CD4-positive, alpha-beta T cell treated with Interleukin-6 for 4 hours (primary cell): ENCODE measurements at places on chromosomes 1 and 21.

DNA sequence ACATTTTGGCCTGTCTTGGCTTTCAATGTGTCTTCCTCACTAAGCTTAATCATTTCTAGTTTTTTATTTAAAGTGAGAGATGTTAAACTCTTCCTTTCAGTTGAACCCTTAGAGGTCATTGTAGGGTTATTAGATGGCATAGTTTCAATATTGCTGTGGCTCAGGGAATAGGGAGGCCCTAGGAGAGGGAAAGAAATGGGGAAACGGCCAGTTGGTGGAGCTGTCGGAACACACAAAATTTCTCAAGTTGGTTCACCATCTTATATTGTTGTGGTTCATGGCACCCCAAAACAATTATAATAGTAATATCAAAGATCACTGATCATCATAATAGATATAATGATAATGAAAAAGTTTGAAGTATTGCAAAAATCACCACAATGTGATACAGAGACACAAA lies 31.4 kb upstream of the KAZN start:
- no peak for DNase-seq

- no peak for DNase-seq
Measured at GRCh38 chr21:46307625-46308024, 16.0 kb downstream of the C21orf58 start.

GRCh38 chr21:41251961-41252642 lies 64.5 kb upstream of the FAM3B start:
- no peak for DNase-seq

DNA sequence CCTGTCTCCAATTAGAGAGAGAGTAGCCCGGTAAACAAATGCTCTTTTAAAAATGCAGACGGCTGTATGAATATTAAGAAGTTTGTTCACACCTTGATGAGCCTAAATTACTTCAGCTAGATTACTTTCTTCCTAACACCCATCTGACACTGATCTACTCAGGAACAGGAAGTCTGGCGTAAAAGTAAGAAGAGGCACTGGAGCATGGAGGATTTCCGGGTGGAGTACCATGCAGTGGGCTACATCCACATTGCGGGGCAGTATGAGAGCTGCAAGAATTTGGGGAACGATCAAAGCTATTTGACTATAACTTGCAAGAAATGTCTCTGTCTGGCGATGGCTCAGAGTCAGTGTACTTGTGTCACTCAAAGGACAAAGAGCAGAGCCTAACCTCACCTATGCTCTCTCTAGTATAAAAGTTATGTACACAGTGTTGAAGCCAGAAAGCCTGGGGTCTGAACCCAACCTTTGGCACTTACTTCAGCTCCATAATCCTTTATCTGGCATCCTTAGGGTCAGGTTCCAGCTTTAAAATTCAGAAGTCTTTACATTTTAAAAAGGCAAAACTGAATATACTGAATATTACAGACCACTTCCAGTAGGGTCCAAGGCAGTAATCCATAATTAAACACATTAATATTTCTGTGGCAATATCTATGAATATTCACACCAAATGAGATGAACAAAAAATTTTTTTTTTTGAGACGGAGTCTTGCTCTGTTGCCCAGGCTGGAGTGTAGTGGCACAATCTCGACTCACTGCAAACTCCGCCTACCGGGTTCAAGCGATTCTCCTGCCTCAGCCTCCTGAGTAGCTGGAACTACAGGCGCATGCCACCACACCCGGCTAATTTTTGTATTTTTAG lies 7.9 kb upstream of the GNPAT start:
- no peak for DNase-seq

- DNase-seq, result no peak
Measured at GRCh38 chr1:193284219-193284618, 97.8 kb upstream of the B3GALT2 start.

GRCh38 chr1:36156329-36157114 lies 562 bp downstream of the MAP7D1 start:
- DNase-seq, result peak; percentile 78

- DNase-seq, result no peak
Measured at GRCh38 chr1:226983247-226983991, 43.3 kb downstream of the COQ8A start.

GRCh38 chr1:223006917-223007648 lies 136.0 kb downstream of the TLR5 start:
- DNase-seq, result no peak

DNA sequence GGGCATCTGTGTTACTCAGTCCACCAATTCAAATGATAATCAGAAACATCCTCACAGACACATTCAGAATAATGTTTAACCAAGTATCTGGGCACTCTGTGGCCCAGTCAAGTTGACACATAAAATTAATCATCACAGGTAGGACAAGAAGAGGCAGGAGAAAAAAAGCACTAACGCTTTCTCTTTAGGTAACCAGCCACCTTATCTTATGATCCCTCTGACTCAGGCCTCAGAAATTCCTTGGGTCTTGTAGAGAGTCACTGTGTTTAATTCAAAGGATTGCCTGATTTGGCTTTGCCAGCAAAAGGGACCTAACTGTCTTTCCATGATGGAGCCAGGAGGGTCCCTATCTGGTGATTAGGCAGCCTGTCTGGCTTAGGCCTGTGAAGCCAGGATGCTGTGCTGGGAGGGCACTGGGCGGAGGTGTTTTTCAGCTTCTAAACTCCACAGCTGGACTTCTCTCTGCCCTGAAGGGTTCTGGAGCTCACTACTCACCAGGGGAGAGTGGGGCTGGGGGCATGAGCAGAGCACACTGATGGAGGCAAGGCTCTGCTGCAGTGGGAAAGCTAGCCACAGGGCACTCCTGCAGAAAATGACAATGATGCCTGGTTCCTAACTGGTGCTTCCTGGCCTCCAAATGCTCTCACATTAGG lies 36.4 kb upstream of the STUM start:
- DNase-seq, result no peak

GRCh38 chr1:241834733-241835377 lies 13.1 kb upstream of the EXO1 start:
- no peak for DNase-seq

- no peak for DNase-seq
Measured at GRCh38 chr21:28867401-28867800, 125.3 kb downstream of the LTN1 start.

- no peak for DNase-seq
Measured at GRCh38 chr1:116945421-116945820, 35.7 kb downstream of the PTGFRN start.
